ENCODE measurements at places on chromosomes 2 and 18.

DNA sequence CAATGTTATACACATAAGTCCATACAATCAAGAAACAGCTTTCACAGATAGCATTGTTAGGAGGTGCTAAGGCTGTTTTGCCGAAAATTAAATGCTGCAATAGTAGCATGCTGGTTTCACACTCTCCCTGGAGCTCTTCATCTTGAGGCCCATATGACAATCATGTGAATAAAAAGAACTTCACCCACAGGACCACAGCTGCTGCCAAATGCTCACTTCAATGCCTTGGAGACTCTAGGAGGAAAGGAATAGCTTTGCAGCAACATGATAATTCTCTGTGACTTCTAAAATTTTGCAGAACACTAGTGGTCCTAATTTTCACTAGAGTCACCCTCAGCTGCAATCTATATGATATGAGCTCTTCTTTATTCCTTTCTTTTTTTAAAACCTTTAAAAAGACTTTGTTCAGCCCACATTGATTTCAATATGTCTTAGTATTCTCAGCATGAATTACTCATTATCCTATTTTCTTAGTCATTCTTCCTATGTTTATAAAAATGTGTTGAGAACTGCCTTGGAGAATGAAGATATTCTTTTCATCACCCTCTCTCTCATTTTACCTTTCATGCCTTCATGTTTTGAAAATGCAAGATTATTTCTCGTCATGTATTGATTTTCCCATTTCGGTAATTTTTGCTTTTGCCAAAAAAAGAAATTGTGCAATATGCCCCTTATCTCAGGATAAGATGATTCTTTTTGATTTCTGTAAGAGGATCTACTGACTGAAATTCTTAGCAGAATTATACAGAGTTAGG lies 108.2 kb downstream of the PDE1A start:
- no peak for DNase-seq

GRCh38 chr2:114442510-114442909 lies at the start of gene DPP10:
TSS of gene DPP10 (plus strand) at chr2:114442641.
- DNase-seq, result no peak

- no peak for DNase-seq
These were observed 166.9 kb upstream of the KLF7 start for GRCh38 chr2:207332480-207333212.

DNA sequence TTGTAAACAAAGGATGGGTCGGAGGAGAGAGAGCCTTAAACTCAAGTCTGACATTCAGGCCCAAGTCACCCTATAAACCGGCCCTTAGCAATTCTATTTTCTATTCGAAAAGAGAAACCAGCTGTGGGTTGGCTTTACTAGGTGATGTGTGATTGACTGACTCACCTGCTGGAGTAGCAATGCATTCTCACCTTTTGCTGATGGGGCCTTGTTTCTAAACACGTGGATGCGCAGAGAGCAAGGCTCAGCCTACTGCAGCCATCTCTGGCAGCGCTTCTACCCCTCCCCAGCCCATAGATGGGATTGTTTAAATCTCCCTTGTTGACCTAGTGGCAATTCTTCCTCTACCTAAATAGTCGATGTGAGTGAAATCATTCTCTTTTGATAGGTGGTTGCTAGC lies 138.5 kb downstream of the MEIS1 start:
- DNase-seq, result no peak

DNA sequence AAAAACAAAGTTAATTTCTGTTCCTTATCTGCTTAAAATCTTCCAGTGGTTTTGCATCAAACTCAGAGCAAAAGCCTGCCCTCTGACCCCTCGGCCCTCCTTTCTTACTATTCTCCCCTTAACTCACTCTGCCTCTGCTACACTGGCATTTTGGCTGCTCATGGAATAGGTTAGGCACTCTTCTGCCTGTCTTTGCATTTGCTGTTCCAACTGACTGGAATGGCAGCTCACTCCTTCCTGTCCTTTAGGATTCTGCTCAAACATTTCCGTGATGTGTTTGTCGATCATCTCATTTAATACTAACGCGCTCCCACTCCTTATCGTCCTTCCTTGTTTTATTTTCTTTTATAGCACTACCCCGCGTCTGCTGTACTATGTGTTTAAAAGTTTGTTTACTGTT lies 815 bp downstream of the CEBPZ start:
- DNase-seq, result no peak

GRCh38 chr2:114543236-114543766 lies 100.9 kb downstream of the DPP10 start:
- no peak for DNase-seq

DNA sequence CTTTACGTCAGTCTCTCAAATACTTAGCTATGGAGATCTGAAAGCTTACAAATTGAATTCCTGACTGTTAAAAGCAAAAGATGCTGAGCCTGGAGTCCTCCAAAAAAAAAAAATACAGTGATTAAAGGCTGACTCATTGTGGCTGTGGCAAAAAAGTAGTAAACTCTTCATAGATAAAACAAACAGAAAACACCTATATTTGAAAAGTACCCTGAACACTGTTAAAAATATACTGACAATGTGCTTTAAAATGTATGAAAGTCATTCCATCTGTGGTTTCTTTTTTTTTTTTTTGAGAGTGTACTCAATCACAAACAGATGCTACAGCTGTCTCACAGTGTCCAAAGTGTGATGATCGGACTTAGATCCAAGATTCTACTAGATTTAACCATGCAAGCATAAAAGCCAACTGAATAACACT lies 267.6 kb upstream of the CYP26B1 start:
- DNase-seq, result no peak

DNA sequence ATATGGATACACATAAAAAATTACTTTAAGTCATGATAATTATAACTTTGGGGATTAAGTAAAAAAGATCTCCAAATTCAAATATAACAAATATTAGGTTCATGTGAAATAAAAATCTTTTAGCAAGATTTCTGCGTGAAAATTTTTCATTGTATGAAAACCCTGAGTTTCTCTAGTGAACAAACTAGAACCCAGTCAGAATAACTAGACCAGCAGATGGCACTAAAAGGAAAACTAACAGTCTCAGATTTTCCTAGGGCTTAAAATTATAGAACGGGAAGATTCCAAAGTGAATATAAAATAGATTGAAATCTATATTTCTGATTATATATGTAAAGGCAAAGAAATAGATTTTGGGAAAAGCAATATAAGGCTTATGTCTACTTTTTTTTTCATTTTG lies 43.3 kb downstream of the TMEM200C start:
- DNase-seq, result no peak

- no peak for DNase-seq
These were observed 23.0 kb upstream of the CEP68 start for GRCh38 chr2:65033178-65033577.

GRCh38 chr2:183185534-183185933 lies 61.3 kb downstream of the NUP35 start:
- DNase-seq, result no peak

DNA sequence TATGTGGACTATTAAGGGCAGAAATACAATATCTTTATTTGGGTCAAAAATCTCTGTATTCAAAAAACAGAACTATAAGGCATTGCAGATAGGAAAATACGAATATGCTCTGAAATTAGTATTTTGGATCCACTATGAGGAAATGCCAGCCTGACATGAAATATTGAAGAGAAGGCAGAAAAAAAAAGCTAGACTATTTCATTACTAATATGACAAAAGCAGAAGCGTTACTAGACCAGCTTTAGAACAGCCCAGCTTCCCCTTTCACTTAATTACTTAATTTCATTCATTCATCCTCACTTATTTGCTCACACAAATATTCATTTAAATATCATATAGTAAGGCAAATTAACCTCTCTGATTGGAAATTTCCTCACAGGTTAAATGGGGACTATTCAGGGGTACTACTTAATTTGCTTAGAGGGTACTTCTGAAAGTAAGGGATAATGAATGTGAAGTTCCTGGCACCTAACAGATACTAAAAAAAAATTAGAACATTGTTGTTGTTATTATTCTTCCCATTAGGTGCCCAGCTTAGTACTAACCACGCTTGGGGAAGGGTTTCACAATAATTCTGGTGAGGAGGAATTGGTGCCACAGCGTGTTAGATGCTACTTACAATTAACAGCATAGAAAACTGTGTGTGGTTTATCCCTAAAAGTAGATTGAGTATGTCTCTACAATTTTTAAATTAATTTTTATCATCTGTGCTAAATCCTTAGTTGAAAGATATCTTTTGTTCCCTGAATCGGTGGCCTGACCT lies 71.1 kb upstream of the CTLA4 start:
- no peak for DNase-seq

DNA sequence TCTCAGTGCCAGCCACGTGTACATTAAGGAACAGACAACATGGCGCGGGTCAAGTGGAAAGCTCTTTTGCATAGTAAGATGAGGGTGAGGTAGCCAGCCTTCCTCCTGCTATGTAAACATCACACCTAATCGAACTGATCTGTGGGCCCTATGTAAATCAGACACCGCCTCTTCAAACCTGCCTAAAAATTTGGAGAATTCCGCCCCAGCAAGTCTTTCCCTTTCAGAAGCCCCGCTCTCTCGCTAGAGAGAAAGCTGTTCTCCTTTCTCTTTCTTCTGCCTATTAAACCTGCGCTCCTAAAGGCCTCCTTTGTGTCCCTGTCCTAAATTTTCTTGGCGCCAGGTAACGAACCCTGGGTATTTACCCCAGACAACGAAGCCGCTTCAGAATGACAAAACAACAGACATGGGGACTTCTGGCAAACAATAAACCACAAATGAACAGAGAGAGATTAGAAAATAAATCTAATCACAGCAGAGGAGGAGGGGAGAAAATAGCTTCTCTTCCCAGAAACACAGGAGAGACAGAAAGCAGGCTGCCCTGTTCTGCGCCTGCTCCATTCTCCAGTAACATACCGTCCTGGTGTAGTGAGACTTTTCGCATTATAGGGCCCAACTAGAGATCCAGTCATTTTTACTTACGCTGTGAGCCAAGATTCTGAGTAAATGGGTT lies 31.9 kb upstream of the CYP1B1 start:
- DNase-seq, result no peak

DNA sequence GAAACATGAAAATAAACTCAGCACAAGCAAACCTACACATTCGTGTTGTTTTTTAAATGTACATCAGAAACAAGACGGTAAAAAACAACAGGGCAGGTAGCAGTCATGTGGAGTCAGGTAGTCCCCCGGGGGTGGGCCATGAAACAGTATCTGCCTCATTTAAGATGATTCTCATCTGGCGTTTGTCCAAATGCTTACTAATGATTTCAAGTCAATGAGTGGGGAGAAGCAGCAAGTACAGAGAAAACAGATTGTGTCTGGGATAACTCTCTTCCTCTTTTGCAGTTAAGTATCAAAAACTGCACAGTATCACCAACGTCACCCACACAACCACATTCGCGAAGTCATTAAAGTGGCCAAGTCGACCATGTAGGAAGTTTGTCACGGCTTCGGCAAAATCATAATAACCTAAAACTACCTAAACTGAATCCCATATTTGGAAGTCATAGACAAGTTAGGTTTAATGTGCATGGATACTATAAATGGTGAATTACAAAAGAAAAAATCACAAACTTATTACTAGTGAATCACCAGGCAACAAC lies 1.3 kb downstream of the LAPTM4A start:
- DNase-seq, result peak; percentile 49

DNA sequence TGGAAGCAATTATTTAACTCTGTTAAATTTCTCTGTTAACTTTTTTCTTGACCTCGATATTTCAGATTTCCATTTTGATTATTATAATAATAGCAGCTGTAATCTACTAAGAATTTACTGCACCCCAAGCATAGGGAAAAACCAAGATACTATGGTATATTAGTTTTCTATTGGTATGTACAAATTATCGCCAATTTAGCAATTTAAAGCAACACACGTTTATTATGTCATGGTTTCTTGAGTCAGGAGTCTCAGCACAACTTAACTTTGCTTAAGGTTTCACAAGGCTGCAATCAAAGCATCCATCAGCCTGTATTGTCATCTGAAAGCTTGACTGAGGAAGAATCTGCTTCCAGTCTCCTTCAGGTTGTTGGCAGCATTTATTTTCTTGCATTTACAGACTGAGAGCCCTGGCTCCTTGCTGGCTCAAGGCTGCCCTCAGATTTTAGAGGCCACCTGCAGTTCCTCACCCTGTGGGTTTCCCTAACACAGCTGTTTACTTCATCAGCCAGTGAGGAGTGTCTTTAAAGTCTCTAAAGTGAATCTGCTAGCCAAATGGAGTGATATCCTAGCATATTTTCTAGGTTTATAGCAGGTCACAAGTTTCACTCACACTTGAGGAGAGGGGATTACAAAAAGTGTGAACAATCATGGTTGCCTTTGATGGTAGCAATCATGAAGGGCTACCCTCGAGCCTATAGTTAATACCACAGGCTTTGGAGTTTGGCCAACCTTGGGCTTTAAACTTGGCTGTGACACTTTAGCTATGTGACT lies 4.4 kb upstream of the VPS54 start:
- peak; percentile 18 for DNase-seq

DNA sequence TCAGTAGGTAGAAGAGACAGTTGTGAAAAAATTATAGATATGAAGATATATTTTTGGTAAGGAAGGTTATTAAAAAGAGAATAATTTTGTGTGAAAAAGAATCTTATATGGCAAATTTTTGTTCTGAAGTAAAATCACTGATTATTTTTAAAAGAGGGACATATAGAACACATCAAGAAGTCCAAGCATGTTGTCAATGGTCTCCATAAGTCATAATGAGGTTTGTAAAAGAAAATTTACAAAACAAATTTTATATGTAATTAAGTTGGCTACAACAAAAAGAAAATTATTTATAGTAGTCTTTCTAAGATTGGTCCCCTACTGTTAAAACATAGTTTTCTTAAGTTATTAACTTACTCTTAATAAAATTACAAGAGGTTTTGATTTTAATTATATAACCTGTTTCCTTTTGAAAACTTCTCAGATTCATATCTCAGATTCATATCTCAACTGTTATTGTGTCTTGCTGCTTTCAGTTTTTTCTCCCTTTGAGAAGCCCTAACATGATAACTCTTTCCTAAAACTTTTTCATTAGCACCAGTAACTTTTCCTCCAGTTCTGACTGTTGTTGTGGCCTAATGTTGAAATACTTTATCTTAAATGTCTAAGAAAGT lies 81.2 kb downstream of the SH3YL1 start:
- DNase-seq, result peak; percentile 14

GRCh38 chr2:146677280-146677679 lies 1167.5 kb upstream of the ACVR2A start:
- DNase-seq, result no peak

DNA sequence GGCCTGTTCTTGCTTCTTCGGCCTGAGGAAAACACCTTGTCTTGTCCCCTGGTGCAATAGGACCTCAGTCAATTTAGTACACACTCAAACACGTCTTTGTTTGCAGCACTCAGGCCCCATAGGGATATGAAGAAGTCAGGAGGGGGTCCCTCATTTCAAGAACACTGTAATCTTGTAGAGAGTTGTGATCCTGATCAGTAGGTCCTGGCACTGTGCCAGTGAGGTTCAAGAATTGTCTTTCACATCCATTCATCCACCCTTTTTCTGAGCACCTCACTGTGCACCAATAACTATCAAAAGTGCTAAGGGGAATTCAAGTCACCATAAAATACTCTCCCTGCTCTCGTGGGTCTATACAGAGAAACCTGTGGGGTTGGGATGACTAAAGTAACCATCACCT lies 131.4 kb upstream of the LHCGR start:
- no peak for DNase-seq

DNA sequence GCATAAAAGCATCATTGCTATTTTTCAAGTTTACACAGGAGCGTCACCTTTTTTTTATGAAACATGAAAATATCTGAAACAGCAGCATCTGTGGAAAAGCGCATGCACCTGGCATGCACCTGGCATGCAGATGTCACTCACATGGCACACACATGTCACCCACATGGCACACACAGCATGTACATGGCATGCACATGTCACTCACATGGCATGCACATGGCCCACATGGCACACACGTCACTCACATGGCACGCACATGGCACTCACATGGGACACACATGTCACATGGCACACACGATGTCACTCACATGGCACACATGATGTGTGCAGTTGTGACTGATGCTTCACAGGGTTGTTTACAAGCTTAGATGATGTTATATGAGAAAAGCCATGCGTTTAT lies 188.0 kb downstream of the ZNF407 start:
- DNase-seq, result no peak
